ENCODE measurements at places on chromosomes 5 and 9.

DNA sequence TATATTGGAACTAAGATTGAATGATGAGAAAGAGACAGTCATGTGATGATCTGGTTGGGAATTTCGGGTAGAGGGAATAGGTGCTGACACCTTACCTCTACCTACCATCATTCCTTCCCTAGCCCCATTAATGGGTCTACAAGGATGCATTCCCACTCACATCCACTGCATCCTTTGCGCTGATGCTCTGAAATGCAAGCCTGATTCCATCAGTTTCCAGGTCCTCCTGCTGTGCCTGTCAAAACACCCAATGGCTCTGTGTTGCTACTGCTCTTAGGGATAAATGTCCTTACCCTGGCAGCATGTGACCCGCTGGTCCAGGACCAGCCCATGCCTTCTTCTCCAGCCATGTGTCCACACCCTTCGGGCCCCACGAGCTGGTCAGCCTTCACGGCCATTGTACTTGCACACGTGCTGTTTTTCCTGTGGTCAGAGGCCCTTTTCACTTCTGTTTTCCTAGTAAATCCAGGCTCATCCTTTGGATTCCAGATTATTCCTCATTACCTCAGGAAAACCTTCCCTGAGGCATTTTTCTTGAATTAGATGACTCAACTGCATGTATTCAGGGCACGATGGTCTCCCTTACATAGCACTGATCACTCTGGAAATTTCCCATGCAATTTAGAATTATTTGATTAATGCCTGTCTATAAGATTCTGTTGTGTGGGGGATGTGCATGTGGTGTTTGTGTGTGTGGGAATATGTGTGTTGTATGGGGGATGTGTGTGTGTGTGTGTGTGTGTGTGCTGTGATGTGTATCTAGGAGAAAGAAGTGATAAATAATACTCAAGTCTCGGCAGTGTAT lies 185.0 kb downstream of the DIRAS2 start:
- DNase-seq, result no peak

DNA sequence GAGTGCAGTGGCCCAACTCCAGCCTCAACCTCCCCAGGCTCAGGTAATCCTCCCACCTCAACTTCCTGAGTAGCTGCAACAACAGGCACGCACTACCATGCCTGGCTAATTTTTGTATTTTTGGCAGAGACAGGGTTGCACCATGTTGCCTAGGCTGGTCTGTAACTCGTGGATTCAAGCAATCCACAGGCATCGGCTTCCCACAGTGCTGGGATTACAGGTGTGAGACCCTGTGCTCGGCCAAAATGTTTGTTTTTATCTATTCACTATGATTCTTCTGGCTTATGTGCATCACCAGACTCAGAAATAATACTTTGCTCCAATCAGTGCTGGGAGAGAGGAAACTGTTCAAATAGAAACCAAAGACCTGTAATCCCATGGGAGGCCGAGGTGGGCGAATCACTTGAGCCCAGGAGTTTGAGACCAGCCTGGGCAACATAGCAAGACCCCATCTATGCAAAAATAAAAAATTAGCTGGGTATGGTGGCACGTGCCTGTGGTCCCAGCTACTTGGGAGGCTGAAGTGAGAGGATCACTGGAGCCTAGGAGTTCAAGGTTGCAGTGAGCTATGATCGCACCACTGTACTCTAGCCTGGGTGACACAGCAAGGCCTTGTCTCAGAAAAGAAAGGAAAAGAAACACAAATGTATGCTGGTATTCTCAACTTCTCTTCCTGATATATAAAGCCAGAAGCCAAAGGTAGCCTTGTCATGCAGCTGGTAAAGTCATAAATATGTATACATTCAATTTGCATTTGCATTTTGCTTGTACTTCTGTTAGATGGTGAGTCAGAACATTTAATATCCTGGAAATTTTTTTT lies 4.5 kb downstream of the PIP5K1B start:
- DNase-seq, result no peak

DNA sequence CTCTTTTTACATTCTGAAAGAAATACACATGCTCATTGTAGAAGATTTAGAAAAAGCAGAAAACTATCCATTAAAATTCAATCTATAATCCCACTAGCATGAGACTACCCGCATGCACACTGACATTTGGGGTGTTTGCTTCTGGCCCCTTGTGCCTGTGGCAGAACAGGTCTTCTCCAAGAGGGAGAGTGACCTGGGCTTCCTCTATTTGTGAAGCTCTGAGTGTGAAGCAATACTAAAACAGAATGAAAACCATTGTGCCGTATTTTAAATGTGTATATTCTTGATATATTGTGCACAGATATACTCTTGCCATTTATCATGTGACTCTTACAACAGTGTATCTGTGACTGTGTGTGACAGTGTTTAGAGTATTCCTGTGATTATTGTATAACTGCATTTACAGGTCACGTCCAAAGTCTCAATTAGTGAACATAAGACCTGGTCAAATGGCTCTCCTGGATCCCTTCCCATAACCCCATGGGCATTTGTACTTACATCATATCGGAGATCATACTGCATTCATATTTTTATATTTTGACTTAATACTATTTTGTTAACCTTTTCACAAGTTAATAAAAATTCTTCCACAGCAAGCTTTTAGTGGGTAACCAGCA lies 14.7 kb upstream of the CPEB4 start:
- no peak for DNase-seq

- DNase-seq, result no peak
Measured at GRCh38 chr9:270657-271237, 56.1 kb downstream of the DOCK8 start.

DNA sequence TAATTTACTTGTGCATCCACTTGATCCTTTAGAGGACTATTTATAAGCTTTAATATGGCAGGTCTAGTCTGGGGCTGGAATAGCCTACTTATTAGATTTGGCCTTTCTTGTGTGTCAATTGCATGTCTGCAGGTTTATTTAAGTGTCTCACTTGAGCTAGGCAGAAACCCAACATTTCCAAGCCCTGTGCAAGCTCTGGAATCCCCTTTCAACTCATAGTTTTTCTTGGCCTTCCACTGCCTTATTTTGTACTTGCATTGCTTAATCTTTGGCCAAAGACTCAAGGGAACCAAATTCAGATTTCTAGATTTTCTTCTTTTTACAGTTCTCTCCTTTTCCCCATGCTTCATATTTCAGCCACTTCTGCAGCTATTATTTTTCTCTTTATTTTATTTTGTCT lies 102.4 kb upstream of the RFX3 start:
- no peak for DNase-seq

DNA sequence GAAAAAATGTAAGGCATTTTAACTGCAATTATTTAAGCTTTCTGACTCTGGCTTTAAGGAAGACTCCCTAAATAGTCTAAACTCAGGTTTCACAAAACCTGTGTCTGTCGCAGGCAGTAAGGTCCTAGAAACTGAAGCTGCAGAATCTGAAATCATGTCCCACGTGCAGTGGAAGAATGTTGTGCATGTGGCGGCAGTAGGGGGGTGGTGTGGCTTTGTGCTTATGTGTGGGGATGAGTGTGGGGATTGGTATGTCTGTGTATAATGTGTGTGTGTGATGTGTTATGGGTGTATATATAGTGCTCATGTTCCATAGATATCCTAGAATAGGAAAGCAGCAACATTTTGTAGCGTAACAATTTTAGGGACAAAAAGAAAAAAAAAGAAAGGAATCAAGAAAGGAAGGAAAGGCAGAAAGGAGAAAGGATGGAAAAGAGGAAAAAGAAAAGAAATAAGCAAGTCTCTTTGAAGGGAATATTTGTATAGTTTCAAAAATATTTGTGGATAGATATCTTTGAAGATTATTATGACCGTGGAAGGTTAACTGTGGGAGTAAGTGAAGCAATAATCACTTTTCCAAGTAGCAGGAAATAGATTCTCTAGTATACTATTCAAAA lies 6.6 kb downstream of the ANKDD1B start:
- no peak for DNase-seq

All from activated CD4-positive, alpha-beta T cell treated with anti-CD3 and anti-CD28 coated beads for 48 hours (primary cell).